Urinary bladder (tissue), 4 donors: ENCODE measurements at places on chromosomes 2 and 18. TPM values are rescaled to one million over a fixed set of nuclear protein-coding genes. Genes with fewer than 3 reads are reported as not detected.

- no peak for DNase-seq
Measured at GRCh38 chr2:168552450-168552856, 96.4 kb downstream of the CERS6 start.

The BUB1 gene
- 32.4 TPM for total RNA-seq

The CELF4 gene
- 0.79 TPM for total RNA-seq

The CDKL4 gene
- total RNA-seq, result 7.5 TPM

DNA sequence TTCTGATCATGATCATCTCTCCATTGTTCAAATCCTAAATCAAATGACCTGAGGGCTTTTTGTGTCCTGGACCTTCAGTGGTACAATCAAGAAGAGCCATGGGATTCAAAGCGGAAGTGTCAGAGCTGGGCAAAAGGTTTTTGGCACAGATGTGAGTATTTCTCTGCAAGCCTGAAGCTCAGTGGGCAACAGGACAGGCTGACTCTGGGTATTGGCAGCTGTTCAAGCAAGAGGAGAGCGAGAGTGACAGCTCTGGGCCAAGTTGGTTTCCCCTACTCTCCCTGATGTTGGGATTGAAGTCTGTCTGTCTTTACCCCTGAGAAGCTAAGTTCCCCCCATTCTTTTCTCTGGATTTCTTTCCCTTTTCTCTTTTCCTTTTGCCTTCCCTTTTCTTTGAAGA is 33.3 kb downstream of the DSEL start:
- DNase-seq, result no peak

DNA sequence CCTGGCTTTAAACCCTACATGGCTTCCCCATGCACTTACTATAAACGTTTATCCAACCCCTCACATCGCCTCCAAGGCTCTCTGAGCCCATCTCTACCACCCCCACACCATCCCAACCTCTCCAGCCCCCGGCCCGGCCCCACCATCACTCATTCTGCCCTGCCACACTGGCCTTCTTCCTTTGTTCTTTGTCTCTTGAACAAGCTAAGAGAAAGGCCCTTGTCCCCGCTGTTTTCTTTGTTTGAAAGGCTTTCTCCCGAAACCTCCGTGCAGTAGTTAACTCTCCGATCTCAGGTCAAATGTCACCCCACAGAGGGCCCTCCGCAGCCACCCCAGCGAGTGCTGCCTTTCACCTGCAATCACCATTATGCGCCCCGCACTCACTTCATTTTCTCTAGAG is 100.4 kb downstream of the AFF3 start:
- DNase-seq, result no peak

GRCh38 chr2:221570321-221570935 is 1.7 kb downstream of the EPHA4 start:
- DNase-seq, result no peak

The FAP gene
- total RNA-seq, result 57.7 TPM

- DNase-seq, result no peak
Measured at GRCh38 chr18:79457239-79457638, 61.5 kb downstream of the NFATC1 start.

DNA sequence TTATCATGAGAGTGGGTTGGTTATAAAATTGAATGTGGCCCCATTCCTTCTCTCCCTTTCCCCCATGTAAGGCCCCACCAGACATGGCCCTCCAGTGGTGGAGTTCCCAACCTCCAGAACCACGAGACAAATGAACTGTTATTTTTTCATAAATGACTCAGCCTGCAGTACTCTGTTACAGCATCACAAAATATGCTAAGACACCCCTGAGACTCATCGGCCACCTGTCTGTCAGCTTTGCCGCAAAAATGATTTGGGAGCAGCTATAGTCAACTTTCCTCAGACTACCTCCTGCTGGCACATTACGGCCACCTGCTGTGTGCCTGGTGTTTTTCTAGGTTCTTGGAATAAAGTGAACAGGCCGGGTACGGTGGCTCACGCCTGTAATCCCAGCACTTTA is 21.4 kb upstream of the C1QL2 start:
- DNase-seq, result no peak

The GRP gene
- not detected for total RNA-seq
